ENCODE measurements at places on chromosomes 6 and 20.

DNA sequence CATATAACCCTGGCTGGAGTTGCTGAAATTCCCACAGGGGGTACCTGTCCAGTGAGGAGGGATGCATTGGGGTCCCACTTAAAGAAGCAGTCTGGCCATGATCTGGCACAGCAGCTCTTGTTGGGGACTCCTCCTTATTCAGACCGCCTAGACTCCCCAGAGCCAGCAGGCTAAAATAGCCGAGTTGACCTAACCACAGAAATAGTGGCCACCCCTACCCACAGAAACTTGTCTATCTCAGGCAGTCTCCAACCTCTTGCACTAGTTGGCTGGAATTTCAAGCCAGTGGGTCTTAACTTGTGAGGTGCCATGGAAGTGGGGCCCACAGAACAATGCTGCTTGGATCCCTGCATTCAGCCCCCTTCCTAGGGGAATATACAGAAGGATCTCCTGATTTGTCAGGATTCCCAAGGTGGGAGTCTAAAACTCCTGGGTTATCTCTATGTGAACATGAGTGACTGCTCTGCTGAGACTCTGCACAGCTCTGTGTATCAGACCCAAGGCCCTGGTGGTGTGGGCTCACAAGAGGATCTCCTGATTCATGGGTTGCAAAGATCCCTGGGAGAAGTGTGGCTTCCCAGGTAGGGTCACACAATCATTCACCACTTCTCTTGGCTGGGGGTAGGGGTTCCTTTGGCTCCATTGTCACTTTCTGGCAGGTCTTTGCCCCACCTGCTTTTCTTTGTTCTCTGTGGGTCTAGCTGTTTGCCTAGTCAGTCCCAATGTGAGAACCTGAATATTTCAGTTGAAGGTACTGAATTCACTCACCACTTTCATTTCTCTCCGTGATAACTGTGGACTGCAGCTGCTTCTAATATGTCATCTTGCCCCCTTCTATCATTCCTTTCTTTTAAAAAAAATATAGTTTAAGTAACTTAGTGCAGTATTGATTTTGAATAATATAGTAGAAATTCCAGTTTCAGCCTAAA lies 65.5 kb upstream of the CLVS2 start:
- DNase-seq = no peak

DNA sequence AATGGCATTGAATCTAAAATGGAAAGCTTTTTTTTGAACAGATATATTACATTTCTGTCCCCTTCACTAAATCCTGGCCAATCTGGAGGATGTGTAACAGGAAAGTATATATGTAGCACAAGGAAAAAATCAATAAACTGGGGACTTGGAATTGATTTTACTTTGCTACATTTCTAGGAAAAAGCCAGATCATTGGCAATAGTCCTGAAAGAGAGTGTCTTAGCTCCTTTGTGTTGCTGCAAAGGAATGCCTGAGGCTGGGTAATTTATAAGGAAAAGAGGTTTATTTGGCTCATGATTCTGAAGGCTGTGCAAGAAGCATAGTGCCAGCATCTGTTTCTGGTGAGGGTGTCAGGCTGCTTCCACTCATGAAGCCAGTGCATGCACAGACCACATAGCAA lies 574.9 kb downstream of the HTR1B start:
- no peak for DNase-seq

GRCh38 chr20:4070323-4071177 lies 55.2 kb upstream of the RNF24 start:
- DNase-seq = no peak

DNA sequence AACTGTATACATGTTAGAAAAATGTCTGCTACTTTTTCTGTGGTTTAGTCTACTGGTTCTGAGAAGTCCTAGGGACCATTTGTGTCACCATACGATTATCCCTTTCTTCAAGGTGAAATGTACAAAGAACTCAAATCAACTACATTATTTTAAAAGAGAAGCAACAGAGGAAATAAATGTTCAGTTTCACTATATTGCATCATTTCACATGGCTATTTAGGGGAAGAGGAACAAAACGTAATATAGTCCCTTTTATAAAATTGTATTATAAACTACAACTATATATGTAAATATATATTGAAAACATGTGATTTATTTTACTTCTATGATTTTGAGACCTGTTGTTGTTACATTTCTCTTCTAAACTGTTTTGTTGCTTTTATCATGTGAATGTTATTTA lies 1308.0 kb downstream of the EPHA7 start:
- no peak for DNase-seq

DNA sequence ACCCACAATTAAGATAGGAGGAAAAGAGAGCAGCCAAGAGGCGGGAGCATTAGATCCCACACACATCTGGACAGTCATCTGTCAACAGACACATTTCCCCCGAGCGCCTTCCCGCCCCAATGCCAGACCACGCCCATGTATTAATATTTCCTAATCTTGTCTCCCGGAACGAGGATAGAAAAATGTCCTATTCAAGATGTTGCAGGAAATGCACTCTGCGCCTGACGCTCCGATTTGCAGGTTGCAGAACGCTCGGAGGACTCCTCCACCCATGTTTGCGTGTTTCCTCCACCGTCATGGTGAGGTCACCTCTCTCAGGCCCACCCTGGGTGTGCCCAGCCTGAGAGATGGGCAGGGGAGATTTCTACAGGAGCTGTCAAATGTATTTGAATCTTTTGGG lies 215.2 kb downstream of the TAF4 start:
- no peak for DNase-seq

DNA sequence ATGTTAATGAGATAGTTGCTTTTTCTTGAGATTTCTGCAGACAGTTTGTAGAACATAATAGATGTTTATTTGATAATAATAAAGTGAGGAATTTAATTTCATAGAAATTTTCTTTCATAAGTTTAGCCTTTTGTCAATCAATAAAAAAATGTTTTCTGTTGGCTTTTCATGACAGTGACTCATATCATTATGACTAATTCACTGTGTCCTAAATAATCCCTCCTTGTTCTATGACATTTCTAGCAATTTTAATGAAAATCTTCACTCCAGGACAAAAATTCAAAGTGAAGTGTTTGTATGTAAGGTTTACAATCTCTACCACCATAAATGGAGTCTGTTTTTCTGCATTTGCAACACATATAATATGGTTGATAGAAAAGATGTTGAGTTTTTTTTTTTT lies 109.9 kb downstream of the UTRN start:
- DNase-seq = no peak

DNA sequence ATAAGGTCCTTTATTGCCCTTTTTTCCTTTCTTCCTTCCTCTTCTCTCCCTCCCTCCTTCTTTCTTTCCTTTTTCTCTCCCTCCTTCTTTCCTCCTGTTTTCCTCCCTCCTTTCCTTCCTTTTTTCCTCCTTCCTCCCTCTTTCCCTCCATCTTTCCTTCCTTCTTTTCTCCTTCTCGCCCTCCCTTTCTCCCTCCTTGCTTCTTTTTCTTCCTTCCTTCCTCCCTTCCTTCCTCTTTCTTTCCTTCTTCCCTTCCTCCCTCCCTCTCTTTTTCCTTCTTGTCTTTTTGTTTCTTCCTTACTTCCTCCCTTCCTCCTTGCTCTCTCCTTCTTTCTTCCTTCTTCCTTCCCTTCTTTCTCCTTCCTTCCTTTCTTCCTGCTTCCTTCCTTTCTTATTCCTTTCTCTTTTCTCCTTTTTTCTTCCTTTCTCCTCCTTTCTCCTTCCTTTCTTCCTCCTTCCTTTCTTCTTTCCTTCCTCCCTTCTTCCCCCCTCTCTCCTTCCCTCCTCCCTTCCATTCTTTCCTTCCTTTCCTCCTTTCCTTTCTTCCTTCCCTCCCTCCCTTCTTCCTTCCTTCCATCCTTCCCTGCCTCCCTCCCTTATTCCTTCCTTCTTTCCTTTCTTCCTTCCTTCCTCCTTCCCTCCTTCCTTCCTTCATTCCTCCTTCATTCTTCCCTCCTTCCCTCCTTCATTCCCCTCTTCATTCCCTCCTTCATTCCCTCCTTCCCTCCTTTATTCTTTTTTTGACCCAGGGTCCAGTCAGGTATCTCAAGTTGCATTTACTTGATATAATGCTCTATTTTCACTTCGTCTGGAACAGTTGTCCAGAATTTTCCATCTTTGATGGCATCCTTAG lies 11.7 kb upstream of the PHIP start:
- DNase-seq = no peak

GRCh38 chr6:36422714-36423100 lies 19.9 kb downstream of the PXT1 start:
- DNase-seq = no peak

DNA sequence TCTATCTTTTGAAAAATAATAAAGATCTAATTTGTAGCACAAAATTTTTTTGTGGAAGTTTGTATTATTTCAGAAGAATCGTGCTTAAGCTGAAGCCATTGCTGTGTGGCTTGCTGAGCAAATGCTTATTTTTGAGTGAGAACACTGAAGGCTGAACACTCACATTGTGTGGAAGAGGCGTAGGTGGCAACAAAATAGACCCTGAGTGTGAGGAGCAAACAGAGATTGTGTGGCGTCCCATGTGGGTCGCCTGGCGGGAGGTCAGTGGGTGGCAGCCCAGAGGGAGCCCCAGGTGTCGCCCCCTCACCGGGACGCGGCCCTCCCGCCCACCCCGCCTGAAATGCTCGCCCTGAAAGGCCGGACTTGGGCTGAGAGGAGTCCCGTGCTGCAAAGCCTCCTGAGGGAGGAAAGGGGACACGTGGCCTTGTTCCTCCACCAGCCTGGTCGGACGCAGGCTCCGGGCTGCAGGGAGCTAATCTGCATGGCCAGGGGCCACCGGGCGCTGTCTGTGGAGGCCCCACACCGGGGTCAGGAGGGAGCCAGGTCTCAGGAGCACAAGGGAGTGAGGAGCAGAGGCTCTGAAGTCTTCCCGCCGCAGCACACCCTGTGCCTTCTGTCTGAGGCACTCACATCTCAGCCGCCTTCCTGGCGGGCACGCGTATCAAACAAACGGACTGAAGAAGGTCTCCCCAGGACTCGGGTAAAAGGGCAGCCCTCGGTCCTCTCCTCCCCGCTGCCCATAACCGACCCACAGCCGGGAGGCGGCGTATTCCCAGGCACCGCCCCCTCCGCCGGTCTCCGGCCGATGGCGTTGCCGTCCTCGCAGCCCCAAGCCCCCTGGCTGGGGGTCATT lies 15.9 kb downstream of the DDO start:
- DNase-seq = no peak

All from bone marrow (tissue), 2 donors.